Endothelial cell of umbilical vein (primary cell): ENCODE measurements at places on chromosomes 3 and 15. TPM values are rescaled to one million over a fixed set of nuclear protein-coding genes. Genes with fewer than 3 reads are reported as not detected.
A peak's percentile ranks its signal among the peaks of the same experiment; 100 is the strongest.

The POPDC2 gene
- 0.66 TPM in 1 of 2 replicates, not detected in the other for total RNA-seq

The ZNF774 gene
- total RNA-seq = 2.6 and 3.9 TPM in 2 replicates

The DCUN1D1 gene
- total RNA-seq = 35.0 and 41.3 TPM in 2 replicates

The CKMT1A gene
- total RNA-seq = not detected in 2 replicates

The CEP63 gene
- total RNA-seq = 24.9 and 29.4 TPM in 2 replicates

The CCR5 gene
- total RNA-seq = not detected in 2 replicates

The PATL2 gene
- total RNA-seq = 0.42 TPM in 1 of 2 replicates, not detected in the other

DNA sequence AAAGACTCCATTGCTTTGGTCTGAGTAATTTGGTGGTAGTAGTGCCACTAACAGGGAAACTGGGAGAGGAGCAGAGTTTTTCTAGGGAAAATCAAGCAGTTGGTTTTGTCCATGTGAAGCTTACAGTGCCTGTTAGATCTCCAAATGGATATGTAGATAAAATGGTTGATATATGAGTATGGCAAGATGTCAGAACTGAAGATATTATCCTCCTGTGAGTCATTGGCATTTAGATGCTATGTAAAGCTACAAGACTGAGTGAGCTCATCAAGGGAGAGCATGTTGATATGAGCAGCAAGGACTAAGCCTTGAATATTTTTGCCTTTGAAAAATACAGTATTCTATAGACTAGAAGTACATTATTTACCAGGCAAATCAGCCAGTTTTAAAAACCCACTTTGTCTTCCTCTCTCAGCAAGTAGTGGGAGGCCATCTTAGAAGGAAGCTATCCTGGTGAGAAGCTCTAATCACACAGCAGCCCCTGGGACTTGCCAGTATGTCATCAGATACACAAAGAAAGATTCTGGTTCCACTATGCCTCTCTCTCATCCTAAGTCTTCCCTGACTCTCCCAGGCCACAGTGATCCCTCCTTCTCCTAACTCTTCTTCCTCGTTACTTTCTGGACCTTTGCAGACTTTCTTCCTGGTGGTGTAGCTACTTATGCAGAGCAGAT lies 77.4 kb upstream of the ANKRD28 start:
- no peaks in the 10 kb centered on the region for H3K4me1 ChIP-seq
- no peak for DNase-seq
- H3K4me3 ChIP-seq = no peak overlapping the region
- no peak overlapping the region for H3K27ac ChIP-seq
- H3K27me3 ChIP-seq = peaks cover 2% of the 10 kb centered on the region

DNA sequence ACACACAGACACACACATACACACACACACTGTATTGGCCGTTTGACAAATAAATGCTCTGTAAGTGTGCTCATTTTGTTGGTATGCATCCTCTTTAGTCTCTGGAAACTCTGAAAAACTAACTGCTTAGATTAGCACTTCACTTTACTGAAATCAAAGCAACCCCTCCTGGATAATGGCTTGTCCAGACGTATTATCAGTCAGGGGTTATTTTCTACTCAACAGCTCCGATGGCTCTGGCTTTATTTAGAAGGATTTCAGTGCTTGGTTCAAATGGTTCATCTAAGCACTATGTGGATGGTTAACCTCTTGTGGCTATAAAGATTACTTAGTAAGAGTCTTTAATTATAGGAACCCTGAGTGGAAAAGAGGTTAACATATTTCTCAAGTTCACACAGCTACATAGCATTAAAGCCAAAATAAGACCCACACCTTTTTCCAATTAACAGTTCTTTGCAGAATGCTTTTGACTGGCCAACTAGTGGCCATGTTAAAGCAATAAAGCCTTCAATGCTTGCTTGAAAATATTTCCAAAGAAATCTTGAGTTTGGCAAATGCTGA lies 516.1 kb upstream of the NAALADL2 start:
- DNase-seq = no peak
- H3K4me3 ChIP-seq = no peak overlapping the region
- H3K4me1 ChIP-seq = no peaks in the 10 kb centered on the region
- no peaks in the 10 kb centered on the region for H3K36me3 ChIP-seq

DNA sequence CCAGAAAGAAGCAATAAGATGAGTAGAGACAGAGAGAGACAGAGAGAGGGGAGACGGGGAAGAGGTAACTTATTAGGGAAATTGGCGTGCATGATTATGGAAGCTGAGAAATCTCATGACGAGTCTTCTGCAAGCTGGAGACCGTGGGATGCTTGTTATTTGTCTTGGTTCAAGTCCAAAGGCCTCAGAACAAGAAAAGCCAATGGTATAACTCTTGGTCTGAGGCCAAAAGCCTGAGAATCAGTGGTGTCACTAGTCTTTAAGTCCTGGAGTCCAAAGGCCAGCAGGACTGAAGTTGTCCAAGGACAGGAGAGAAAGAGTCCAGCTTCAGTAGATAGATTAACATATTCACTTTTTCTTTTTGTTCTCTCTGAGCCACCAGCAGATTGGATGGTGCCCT lies 613.6 kb downstream of the CADM2 start:
- peak; percentile 11 for DNase-seq
- H3K4me1 ChIP-seq = no peaks in the 10 kb centered on the region
- no peaks in the 10 kb centered on the region for H3K27me3 ChIP-seq
- no peak overlapping the region for H3K4me3 ChIP-seq
- no peaks in the 10 kb centered on the region for H3K36me3 ChIP-seq
- no peak overlapping the region for H3K27ac ChIP-seq

GRCh38 chr15:41862515-41863116 lies 24.0 kb downstream of the PLA2G4B start:
- no peaks in the 10 kb centered on the region for H3K4me1 ChIP-seq
- no peak overlapping the region for H3K27ac ChIP-seq
- H3K4me3 ChIP-seq = no peak overlapping the region

DNA sequence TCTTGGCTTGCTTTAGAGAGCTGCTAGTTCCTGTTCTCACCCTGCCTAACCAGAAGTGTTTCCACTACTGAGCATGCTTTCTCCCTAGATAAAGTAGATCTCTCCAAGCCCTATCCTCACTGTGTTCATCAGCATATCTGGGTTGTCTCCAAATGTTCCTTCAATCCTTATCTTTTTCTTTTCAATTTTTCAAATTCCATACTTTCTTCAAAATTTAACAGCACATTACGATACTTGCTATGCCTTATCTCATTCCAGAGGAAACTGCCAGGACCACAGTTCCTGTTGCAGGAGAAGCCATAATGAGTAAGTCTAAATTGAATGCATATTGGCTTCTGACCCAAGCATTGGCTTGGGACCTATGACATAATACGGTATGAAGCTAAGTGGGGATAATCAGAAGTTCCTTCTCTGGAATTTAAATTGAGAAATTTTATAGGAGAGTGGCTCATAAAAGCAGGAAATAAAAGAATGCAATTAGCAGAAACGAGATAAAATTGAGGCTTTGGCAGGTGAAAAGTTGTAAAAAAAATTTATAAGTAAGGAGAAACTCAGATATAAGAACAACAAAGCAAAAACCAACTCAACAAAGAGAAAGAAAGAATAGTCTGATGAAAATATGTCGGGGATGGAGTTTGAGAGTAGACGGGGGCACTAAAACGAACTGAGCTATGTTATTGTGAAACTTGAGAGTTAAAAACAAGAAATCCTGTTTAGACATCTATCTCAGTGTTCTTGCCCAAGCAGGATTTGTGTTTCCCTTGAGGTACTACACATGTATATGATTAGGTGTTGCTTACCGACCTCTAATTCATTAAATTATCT lies 631.7 kb upstream of the CCDC54 start:
- H3K27me3 ChIP-seq = no peaks in the 10 kb centered on the region
- DNase-seq = peak; percentile 96
- no peak overlapping the region for H3K4me3 ChIP-seq
- H3K4me1 ChIP-seq = peaks cover 36% of the 10 kb centered on the region
- peak overlapping the region; percentile 92 for H3K27ac ChIP-seq

DNA sequence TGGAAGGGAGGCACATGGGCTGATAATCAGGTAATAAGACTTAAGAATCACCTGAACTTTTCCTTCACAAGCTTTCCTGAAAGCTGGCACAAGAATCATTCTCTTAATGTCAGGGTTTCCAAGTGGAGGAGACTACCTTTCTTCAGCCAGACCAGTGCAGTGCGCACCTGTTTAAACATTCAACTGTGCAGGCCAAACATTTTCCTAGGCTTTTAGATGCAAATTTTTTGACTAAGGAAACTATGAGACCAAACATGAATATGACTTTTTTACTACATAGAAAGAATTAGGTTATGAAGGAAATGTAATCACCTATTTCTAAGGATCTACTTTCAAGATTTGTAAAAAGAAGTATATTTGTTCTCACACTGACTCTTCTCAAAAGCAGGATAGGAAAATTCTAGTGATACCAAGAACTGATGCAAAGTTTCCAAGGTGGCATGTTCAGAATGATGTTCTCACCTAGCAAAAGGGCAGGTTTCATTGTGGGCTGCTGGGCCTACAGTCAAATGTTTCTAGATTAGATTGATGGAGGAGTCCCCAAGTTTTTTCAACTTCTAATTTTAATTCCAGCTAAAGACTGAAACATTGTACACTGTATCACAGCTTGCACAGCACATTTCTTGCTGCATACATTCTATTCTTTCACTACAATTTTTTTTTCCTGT lies 339.1 kb downstream of the TIGIT start:
- H3K4me3 ChIP-seq = no peak overlapping the region
- no peak for DNase-seq
- H3K27ac ChIP-seq = no peak overlapping the region
- H3K36me3 ChIP-seq = no peaks in the 10 kb centered on the region

DNA sequence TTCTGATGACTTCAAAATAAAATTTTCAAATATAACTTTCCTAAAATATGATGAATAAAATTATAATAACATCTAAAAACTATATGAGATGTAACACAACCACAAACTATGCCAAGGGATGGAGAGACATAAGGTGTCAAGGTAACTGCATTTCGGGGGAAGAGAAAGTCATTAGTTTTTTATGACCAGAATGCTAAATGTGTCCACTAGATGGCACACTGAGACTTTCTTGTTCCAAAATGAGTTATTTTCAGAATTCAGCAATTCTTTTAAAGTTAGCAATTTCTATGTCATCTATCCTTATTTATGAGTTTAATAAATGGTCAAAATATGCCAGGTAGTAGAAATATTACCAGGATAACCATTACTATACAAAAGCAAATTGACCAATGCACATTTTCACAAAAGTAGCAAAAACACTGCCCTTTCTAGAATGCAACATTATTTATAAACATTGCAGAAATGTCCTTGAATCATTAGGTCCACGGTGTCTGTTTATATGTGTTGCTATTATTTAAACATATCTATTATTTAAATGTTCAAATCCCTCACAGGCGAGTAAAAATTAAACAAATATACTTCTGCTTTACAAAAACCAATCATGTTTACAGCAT lies 374.2 kb downstream of the PLCL2 start:
- H3K27me3 ChIP-seq = no peaks in the 10 kb centered on the region
- H3K4me3 ChIP-seq = no peak overlapping the region
- DNase-seq = peak; percentile 51
- no peak overlapping the region for H3K27ac ChIP-seq

- H3K27ac ChIP-seq = no peak overlapping the region
- no peaks in the 10 kb centered on the region for H3K27me3 ChIP-seq
- H3K4me1 ChIP-seq = peaks cover 16% of the 10 kb centered on the region
- DNase-seq = no peak
- peak overlapping the region; percentile 76 for H3K4me3 ChIP-seq
These were observed 447 bp upstream of the SHQ1 start for GRCh38 chr3:72848703-72849081.

GRCh38 chr3:66803721-66804695 lies 194.1 kb upstream of the KBTBD8 start:
- no peak overlapping the region for H3K4me3 ChIP-seq
- no peaks in the 10 kb centered on the region for H3K36me3 ChIP-seq
- H3K27ac ChIP-seq = peak overlapping the region; percentile 21
- peaks cover 11% of the 10 kb centered on the region for H3K4me1 ChIP-seq
- H3K27me3 ChIP-seq = no peaks in the 10 kb centered on the region

- peak overlapping the region; percentile 98 for H3K4me3 ChIP-seq
- no peaks in the 10 kb centered on the region for H3K27me3 ChIP-seq
- peak overlapping the region; percentile 44 for H3K27ac ChIP-seq
- no peak for DNase-seq
- peaks cover 23% of the 10 kb centered on the region for H3K4me1 ChIP-seq
These were observed 539 bp upstream of the MGLL start for GRCh38 chr3:127822682-127823425.

DNA sequence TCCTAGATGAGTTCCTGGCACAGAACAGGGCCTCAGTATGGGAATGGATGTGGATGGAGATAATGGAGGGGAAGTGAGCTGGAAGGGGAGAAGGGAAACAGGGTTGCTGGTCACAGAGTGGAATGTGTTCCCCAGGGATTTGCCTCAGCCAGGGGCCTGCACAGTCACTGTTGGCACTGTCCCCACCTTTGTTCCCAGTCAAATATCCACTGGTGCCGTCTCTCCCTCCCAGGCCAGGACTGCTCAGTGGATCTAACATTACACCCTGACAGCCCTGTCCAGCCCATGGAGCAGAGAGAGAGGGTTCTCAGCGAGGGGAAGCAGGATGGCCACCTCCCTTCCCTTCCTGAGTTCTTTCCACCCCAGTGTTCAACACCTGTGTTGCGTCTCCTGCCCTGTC lies 1.5 kb upstream of the PPP1R2 start:
- peaks cover 6% of the 10 kb centered on the region for H3K27me3 ChIP-seq
- peaks cover 33% of the 10 kb centered on the region for H3K4me1 ChIP-seq
- DNase-seq = no peak
- no peak overlapping the region for H3K4me3 ChIP-seq
- H3K27ac ChIP-seq = no peak overlapping the region

- no peak overlapping the region for H3K4me3 ChIP-seq
- H3K4me1 ChIP-seq = peaks cover 7% of the 10 kb centered on the region
- no peak overlapping the region for H3K27ac ChIP-seq
These were observed 3.2 kb downstream of the NEIL1 start for GRCh38 chr15:75349851-75350588.

DNA sequence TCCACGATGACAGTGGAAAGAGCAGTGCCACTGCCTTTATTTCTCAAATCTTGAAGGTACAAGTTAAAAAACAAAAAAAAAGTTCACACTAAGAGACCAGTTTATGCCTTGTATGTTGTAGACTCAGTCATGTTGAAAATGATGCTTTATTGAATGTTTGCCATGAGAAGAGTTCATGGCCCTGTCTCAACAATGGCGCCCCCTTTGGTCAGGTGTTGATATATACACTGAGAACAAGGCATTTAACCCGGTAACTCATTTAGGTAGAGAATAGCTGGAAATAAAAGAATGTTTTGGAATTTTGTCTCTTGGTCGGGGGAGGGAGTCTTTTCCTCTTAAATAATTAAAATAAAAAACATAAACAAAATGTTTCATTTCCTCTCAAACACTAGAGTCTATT lies 145.6 kb upstream of the SLC2A2 start:
- no peak for DNase-seq
- H3K36me3 ChIP-seq = no peaks in the 10 kb centered on the region
- no peak overlapping the region for H3K4me3 ChIP-seq
- no peak overlapping the region for H3K27ac ChIP-seq

- no peaks in the 10 kb centered on the region for H3K27me3 ChIP-seq
- DNase-seq = no peak
- peaks cover 1% of the 10 kb centered on the region for H3K36me3 ChIP-seq
- H3K4me1 ChIP-seq = no peaks in the 10 kb centered on the region
These were observed 170.1 kb downstream of the VPS13C start for GRCh38 chr15:61890106-61890505.
